ENCODE measurements at places on chromosomes 11 and 22. TPM values are rescaled to one million over a fixed set of nuclear protein-coding genes. Genes with fewer than 3 reads are reported as not detected.

The TEX54 gene
- total RNA-seq = not detected

The FGF3 gene
- total RNA-seq = not detected

DNA sequence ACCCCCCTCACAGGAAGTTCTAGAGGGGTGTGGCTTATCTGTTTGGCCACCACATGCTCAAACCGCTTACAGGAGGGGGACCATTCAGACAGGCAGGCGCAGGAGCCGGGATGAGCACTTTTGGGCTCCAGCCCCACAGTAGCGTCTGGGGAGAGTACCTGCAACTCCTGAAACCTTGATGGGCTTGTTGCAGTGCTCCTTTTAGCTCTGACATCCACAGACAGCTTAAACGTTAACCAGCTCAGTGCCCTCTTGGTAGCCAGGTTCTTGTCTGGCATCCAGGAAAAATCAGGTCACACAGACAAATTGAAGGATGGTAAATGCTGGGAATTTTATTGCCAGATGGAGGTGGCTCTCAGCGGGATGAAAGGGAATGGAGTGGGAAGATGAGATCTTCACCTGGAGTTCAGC lies 326.3 kb downstream of the ETS1 start:
- DNase-seq = no peak

DNA sequence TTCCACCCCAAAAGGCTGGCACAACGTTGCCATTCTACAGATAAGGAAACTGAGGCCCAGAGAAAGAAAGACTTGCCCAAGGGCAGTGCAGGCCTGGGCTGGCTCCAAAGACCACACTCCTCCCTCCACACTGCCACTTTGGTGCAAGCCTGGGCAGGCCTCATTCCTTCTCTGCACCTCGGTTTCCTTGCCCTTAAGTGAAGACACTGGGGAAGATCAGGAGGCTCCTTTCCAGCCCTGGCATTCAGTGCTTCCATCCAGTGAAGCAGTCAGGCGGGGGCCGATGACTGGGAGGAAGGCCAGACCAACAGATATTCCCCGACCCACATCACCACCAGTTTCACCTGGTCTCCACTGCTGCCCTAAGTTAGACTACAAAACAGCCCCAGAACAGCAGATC lies 18.3 kb upstream of the TCF20 start:
- no peak for DNase-seq

- DNase-seq = no peak
These were observed 93.7 kb downstream of the ZBTB16 start for GRCh38 chr11:114153224-114153623.

GRCh38 chr11:115357066-115357465 lies 147.1 kb downstream of the CADM1 start:
- DNase-seq = no peak

DNA sequence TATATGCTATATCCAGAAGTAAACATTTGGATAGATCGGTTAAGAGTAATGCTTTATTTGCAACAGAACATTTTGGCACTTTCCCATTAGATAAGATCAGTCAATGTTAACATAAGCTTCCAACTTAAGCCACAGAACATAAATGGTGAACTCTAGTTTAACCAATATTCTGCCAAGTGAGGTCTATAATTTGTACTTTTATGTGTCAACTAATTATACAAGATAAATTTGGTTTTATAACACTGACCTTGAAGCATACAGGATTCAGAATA lies 23.5 kb upstream of the BLID start:
- no peak for DNase-seq

- DNase-seq = no peak
These were observed 846.2 kb downstream of the BRD1 start for GRCh38 chr22:48981371-48982061.

DNA sequence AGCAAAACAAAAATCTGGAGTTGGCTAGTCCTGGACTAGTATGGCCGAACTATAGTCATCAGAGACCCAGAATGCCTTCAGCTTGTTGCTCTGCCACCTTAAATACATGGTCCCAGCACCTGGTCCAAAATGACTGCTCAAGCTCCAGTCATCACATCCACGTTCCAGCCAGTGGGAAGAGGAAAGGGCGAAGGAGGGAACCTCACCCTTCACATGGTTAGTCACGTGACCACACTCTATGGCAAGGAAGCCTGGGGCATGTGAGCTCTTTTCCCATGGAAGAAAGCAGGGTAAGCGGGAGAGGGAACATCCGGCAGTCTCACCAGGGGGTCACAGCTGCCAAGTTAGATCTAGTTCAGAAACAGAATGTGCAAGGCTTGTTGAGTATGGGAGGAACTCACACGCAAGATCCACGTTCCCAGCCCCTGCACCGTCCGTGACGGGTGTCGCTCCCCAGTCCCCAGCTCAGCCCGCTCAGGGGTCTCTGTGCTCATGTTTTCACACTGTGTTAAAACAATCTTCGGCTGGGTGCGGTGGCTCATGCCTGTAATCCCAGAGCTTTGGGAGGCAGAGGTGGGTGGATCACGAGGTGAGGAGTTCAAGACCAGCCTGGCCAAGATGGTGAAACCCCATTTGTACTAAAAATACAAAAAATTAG lies 1.9 kb upstream of the ANO9 start:
- no peak for DNase-seq

DNA sequence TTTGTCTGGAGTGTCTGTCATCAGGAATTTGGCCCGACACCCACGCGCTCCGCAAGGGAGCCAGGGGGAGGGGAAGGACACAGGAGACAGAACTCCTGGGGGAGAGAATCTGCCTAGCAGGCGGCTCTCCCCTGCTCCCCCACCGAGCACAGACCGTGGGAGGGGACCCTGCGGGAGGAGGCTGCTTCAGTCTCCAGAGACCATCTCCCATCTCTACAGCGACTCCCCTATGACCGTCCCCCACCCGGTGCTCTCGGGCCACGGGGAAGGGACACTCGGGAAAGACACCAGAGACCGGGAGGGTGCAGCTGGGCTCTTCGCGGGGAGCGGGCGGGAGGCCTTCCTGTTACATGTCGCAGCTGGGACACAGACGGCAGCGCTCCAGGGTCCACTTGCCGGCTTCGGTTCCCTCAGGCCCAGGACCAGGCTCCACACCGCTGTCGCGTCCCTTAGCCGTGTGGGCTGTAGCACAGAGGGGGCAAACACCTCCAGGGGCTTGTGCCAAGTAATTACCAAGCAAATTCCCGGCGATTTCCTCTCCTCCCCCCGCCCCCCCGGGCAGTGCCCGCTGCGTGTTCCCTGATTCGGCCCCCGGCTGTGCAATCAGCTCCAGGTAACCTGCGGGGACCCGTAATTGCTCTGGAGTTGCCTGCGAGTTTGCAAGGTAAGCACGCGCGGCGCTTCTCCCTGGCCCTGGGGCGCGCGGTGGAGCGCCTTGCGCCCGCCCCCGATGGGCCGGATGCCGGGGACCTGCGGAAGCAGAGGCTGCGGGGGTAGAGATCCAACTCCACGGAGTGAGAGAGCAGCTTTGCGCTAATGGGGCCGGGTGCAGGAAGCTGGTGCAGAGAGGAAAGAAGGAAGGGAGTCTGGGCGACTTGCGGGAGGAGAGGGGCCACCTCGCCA lies 155.1 kb upstream of the CADM1 start:
- no peak for DNase-seq

Measured in thoracic aorta (tissue), 2 donors.